ENCODE measurements at places on chromosomes 2 and 18.

GRCh38 chr2:85547859-85548607 is 9.1 kb downstream of the MAT2A start:
- DNase-seq = no peak

- DNase-seq = no peak
Observed at GRCh38 chr2:30444273-30444672, 2.8 kb upstream of the LCLAT1 start.

DNA sequence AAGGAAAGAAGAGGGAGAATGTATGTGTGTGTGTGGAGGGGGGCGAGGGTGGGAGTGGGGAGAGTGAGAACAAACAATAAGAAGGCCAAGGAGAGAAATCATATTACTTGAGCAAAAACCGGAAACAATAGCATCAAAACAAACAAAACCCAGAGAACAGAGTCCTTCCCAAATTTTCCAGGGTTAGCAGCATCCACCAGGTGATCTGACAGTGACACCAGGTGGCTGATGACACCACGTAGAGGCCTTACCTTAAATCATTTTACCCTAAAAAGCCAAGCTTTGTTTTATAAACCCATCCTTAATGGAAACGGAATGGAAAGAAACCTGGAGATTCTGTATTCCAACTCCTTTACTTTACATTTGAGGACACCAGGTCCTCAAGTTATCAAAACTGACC is 42.9 kb downstream of the CDCA7 start:
- peak; percentile 21 for DNase-seq

DNA sequence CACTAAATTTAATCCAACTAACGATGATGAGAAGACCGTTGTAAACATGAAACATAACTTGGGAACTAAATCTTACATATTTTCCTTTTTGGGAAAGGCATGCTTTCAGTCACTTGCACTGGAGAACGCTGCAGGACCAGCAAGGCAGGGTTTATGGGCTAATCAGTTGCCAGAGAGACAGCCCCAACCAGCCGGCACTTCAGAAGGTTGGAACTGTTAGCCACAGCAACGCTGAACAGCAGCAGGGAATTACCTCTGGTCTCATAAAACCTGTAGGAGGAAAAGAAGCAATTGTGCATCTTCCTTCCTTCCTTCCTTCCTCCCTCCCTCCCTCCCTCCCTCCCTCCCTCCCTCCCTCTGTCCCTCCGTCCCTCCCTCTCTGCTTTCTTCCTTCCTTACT is 33.9 kb upstream of the SIX2 start:
- DNase-seq = no peak

DNA sequence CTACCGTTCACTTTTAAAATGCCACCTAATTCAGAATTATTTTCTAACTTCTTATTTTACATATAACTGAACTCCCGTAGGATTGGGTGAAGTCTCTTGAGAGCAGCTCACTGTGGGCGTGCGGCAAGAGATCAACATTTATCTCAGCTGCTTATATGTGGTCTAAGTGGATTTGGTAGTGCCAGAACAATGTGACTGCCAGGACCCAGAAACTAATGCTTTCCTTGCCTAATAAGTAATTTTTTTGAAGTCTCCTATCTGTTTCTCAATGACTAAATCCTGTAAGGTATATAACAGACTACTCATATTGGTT is 11.2 kb upstream of the NFE2L2 start:
- no peak for DNase-seq

DNA sequence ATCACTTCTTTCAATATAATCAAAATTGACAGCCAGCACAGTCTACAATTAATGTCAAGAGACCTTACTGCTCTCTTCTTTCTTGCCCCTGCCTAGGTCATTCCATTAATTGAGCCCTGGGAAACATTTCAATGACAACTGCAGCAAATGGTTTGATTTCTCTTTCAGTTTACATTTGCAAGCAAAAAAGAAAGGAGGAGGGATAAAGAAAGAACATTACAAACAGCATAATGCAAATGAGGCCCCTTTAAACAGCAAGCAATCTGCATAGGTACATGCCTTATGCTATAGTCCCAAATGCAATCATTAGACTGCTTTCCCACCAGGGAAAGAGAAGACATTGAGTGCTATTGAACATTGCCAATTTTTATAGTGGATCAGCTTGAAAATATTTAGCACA is 655.0 kb upstream of the CDH2 start:
- no peak for DNase-seq

DNA sequence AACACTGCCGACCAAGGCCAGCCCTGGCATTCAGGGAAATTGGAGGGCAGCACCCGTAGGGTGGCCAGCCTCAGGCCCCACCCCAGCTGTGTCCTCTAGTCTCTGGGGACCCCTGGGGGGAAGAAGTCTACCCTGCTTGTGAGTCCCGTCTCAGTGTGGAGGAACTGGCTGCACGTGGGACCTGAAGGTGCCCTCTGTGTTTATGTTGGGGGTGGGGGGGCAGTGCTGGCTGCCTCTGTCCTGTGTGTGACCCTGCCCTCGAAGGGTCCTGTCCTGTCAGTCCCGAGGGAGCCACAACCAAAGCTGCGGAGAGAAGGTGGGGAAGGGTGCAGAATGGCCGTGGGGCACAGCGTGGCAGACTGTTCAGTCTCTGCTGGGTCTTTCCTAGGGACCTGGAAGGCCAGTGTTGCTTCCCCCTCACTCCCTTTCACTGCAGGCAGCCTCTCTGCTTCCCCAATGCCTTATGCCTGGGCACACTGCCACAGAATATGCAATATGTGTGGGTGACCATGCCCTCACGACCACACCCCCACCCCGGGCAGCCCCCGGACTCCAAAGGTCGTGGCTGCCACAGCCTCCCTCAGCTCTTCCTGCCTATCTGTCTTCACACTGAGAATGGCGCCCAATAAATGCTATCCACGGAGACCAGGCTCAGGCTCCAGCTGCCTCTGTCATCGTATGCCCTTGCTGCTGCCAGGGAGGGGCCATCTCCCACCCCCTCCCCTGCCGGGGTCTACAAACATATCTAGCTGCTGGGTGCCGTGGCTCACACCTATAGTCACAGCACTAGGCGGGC is 33.3 kb upstream of the SLC35F6 start:
- DNase-seq = no peak

DNA sequence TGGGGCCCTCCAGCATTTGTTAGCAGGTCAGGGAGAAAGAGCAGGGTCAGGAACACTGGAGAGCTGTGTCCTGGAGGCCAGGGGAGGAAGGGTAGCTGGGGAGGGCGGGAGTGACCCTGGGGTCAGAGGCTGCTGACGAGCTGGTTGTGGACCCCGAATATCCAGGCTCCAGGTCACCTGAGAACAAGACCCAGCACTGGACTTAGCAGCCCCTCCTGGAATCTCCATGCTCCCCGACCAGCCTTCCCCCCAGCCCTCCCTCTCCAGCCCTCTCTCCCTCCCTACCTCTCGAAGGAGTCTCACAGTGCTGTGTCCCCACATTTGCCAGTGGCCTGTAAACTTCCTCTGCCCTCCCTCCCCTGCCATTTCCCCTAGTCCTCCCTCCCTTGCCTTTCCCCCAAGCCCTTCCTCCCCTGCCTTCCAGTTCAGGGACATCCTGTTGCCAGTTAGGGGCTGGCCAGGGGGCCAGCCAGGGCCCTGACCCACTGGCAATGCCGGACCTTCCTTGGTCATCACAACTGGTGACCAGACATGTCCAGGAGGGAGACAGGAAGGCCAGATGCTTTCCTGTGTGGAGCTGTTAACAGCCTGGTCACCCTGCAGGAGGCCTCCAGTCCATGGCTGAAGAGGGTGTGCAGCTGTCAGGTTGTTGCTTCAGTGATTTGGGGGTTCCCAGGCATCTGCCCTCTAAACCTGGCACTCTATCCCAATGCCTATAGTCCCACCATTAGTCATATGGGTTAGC is 50.0 kb upstream of the FAHD2A start:
- no peak for DNase-seq

DNA sequence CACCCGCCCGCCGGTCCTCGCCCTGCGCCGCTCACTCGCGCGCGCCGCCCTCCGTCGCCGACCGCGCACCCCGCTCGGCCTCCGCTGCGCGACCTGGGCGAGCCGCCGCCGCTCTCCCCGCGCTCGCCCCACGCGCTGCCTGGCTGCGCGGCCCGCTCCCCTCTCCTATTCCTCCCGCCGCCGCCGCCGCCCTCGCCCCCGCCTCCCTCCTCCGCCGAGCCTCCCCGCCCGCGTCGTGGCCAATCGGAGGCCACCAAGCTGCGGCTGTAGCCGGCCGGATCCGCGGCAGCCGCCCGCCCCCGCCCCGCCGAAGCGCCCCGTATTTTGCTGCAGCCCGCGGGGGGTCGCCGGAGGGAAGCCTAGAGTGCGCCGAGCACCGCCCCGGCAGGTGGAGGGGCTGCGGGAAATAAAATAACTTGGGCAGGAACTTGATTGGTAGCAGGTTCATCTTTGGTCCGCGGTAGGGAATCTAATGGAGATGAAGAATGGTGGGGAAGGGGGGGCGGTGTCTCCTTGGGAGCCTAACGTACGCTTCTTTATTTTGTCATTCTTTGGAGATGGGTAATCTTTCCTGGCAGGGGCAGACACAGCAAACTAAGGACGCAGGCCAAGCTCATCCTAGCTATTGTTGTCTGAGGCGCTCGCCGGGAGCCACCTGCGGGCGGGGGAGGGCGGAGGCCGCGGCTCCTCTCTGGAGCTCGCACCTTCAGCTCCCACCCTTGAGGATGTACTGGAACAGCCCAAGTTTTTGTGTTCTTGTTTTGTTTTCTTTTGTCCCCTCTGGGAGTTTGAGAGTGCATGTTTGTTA is 1.1 kb upstream of the CDH2 start:
- DNase-seq = peak; percentile 68

GRCh38 chr2:232927032-232927792 is 57.1 kb downstream of the SNORC start:
- DNase-seq = no peak

GRCh38 chr2:37919631-37920032 is 5.5 kb upstream of the RMDN2 start:
- DNase-seq = no peak

- DNase-seq = no peak
Observed at GRCh38 chr2:212392043-212392442, 146.6 kb downstream of the ERBB4 start.

DNA sequence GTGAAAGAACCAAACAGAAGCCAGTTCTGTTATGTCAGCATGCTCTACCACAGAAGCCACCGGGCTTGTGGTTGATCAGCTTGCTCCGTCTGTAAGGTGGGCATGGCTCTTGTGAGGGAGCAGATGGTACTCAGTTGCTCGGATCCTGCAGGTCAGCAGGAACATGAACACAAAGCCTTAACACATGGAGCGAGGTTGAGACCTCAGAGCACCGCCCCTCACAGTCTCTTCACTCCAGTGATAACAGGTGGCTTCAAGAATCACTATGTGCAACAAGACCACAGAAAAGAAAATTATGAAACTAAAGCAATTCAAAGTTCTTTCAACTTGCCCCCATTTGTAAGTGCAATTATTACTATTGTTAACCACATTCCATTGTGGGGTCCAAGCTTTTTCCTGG is 72.1 kb downstream of the OSBPL6 start:
- no peak for DNase-seq

- DNase-seq = no peak
Observed at GRCh38 chr2:137960223-137960622, 4.0 kb upstream of the HNMT start.

- DNase-seq = no peak
Observed at GRCh38 chr18:34773961-34774766, 64.1 kb downstream of the DTNA start.

GRCh38 chr2:19673213-19673791 is 228.5 kb downstream of the TTC32 start:
- DNase-seq = peak; percentile 46

GRCh38 chr2:161303535-161304050 is 4.6 kb upstream of the PSMD14 start:
- no peak for DNase-seq

All from HuH-7 (cell line).